Astrocyte (in vitro differentiated cells and primary cell): ENCODE measurements at places on chromosomes 11 and 22. TPM values are rescaled to one million over a fixed set of nuclear protein-coding genes. Genes with fewer than 3 reads are reported as not detected.
A peak's percentile ranks its signal among the peaks of the same experiment; 100 is the strongest.

GRCh38 chr11:78039919-78040671 lies 17.0 kb upstream of the KCTD14 start:
- peak; percentile 80 for DNase-seq

- no peak for DNase-seq
These were observed 15.0 kb downstream of the TSPO start for GRCh38 chr22:43166132-43166930.

DNA sequence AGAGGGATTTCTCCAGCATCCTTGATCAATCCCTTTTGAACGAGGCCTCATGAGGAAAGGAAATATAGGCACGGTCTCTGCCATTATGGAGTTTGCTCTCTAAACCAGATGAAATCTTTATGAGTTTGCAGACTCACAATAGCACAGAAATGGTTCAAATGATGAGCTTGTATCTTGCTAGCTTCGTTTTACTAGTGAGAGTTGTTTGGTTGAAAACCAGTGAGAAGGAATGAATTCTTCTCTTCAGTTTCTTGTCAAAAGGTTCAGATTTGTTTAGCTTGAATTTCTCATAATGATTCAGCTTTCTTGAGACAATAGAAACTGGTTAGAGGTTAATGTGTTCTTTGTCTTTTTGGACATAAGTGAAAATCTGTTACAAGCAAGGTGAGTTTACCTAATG lies 92.7 kb downstream of the ZBTB16 start:
- DNase-seq: no peak

- peak; percentile 99 for DNase-seq
These were observed 225.6 kb downstream of the BLID start for GRCh38 chr11:121890377-121890776.

- no peak for DNase-seq
These were observed 110.4 kb upstream of the ARHGAP42 start for GRCh38 chr11:100576718-100577021.

- DNase-seq: no peak
These were observed 389.5 kb upstream of the B3GAT1 start for GRCh38 chr11:134801570-134801969.

The C22orf31 gene
- total RNA-seq: not detected in 2 replicates

DNA sequence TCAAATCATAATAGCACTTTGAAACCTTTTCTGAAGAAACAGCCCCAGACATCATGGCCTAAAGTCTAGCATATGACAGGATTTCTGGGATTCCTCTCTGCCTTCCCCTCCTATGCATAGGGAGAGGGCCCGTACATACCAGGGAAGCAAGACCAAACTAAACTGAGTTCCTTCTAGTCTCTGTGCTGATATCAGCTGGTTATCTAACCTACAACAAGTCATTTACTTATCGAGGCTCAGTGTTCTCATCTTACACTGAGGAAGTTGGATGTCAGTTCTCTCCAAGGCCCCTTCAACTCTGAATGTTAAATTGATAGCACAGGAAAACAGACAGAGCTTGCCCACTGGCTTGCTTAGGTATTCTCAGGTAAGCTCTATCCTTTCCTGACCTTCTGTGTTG lies 17.0 kb upstream of the GRIK4 start:
- DNase-seq: no peak

- no peak for DNase-seq
These were observed 3.3 kb upstream of the DGCR8 start for GRCh38 chr22:20076627-20077172.

DNA sequence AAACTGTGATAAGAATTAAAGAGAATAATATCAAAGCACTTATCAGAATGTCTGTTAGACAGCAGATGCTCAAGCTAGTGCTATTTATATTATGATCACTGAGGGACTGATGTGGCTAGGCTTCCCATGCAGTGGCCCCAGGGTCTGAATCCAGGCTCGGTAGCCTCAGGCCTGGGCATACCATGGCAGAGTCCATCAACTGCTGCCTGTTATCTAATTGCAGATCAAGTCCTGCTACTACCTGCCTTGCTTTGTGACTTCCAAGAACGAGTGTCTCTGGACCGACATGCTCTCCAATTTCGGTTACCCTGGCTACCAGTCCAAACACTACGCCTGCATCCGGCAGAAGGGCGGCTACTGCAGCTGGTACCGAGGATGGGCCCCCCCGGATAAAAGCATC lies 57.5 kb downstream of the TIMP3 start:
- DNase-seq: no peak

- DNase-seq: no peak
These were observed 32.1 kb downstream of the GRIK4 start for GRCh38 chr11:120543521-120544215.

- peak; percentile 91 for DNase-seq
These were observed 8.0 kb downstream of the MRTFA start for GRCh38 chr22:40628354-40629042.

DNA sequence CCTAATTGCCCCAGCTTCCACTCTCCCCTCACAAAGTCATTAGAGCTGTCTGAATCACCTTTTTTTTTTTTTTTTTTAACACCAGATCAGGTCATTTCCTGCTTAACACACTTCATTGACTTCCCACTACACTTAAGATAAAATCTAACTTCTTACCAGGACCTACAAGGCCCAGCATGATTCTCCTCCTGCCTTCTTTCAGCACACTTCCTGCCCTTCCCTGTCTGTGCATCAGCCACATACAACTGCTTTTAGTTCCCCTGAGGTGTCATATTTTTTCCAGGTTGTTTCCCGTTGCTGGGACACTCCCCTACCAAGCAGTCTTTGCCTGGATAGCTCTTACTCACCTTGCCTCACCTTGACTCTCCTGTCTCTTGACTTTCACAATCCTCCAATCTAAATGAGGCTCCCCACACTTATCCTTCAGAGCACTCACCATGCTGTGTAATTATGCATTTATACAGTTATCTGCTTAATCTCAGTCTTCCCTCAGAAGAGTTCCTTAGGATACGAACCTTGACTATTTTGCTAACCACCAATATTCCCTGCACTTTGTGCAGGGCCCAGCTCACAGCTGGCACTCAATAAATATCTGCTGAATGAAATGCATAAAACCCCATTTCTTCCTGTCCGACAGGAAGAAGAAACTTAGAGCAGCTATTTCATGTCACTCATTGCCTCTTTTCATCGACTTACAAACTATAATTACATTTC lies 96.6 kb upstream of the AKIP1 start:
- DNase-seq: peak; percentile 85

DNA sequence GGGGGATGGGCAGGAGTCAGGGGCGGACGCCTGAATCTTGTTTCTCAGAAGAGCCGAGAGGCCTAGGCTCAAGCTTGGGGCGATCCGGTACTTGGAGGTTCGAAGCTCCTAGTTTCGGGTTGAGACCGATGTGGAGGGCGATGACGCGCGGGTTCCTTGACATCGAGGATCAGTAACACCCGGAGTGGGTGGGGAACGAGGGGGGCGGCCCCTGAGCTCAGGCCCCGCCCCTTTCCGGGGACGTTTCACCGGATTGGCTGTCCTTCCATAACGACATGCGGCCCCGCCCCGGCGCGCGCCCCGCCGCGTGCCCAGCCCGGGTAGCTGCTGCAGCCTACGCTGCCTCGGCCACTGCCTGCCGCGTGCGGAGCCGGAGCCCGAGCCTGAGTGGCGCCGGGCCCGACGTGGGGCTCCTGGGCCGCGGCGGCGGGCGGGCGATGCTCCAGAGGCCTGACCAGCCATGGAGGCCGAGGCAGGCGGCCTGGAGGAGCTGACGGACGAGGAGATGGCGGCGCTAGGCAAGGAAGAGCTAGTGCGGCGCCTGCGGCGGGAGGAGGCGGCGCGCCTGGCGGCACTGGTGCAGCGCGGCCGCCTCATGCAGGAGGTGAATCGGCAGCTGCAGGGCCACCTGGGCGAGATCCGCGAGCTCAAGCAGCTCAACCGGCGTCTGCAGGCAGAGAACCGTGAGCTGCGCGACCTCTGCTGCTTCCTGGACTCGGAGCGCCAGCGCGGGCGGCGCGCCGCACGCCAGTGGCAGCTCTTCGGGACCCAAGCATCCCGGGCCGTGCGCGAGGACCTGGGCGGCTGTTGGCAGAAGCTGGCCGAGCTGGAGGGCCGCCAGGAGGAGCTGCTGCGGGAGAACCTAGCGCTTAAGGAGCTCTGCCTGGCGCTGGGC lies at the start of gene CCDC85B:
Gene CCDC85B (plus strand): TSS at position 350 of the 895 bp plus-strand sequence. CDS start 111 bp downstream, at position 461.
- DNase-seq: peak; percentile 85

- DNase-seq: no peak
These were observed 68.9 kb downstream of the C11orf91 start for GRCh38 chr11:33631749-33632091.

- peak; percentile 48 for DNase-seq
These were observed 80.5 kb upstream of the WNT7B start for GRCh38 chr22:46057246-46058090.

- DNase-seq: no peak
These were observed 245.0 kb upstream of the TBCEL start for GRCh38 chr11:120778685-120779490.

DNA sequence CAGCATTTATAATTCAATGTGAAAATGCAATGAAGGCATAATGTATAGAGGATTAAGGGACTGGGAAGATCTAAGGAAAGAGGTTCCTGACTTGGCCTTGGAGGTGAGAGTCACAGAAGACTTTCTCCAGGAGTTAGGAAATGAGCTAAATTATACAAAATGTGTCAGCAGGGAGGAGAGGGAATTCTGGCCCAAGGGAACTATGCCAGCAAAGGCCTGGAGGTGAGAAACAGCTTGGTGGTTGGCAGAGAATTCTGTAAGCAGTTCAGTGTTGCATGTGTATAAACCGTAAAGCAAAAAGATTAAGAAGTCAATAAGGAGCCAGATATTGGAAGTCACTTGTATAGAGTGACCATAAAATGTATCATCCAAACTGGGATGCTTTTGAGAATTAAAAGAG lies 142.2 kb upstream of the SESN3 start:
- no peak for DNase-seq

DNA sequence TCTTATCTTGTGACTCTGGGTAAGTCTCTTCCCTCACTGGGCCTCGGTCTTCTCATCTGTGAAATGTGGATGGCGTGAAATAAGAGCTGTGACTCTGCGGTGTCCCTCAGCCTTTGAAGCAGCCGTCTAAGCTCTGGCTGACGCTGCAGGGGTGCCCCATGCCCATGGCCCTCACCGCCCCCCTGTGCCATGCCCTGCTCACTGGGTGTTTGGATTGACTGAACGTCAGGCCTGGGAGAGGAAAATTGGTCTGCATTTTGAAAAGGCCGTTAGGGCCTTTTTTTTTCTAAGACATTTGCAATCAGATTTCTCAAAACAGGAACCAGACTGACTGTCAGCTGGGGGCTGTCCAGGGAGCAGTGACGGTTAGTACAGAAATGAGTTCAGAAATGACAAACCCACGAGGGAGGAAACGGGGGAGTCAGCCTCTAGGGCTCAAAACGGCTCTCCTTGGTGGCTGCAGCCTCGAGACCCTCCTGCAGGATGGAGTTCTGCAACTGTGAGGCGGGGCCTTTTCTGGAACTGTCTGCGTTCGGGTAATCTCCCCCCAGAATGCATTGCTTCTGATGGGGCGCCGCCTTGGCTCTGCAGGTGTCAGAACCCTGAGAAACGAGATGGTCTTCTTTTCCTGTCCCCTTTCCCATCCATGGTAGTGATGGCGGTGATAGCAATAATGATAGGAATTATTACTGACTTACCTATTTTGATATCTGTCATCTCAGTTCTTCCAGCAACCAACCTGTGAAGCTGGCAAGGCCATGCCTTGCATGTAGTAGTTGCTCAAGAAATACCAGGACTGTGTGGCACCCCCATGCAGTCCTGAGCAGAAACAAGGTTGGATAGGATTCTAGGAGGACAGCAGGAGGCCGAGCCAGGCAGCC lies 2.0 kb downstream of the GRK2 start:
- DNase-seq: no peak

The ISX gene
- total RNA-seq: not detected in 2 replicates

- no peak for DNase-seq
These were observed 108.4 kb upstream of the ZC3H12C start for GRCh38 chr11:109984634-109985289.

- no peak for DNase-seq
These were observed 11.7 kb downstream of the SYNGR1 start for GRCh38 chr22:39361496-39361895.

- no peak for DNase-seq
These were observed 12.3 kb downstream of the KCTD14 start for GRCh38 chr11:78010755-78011154.

- DNase-seq: no peak
These were observed 6.0 kb upstream of the F2 start for GRCh38 chr11:46712874-46713576.

The OR51E2 gene
- 0.27 and 0.38 TPM in 2 replicates for total RNA-seq

DNA sequence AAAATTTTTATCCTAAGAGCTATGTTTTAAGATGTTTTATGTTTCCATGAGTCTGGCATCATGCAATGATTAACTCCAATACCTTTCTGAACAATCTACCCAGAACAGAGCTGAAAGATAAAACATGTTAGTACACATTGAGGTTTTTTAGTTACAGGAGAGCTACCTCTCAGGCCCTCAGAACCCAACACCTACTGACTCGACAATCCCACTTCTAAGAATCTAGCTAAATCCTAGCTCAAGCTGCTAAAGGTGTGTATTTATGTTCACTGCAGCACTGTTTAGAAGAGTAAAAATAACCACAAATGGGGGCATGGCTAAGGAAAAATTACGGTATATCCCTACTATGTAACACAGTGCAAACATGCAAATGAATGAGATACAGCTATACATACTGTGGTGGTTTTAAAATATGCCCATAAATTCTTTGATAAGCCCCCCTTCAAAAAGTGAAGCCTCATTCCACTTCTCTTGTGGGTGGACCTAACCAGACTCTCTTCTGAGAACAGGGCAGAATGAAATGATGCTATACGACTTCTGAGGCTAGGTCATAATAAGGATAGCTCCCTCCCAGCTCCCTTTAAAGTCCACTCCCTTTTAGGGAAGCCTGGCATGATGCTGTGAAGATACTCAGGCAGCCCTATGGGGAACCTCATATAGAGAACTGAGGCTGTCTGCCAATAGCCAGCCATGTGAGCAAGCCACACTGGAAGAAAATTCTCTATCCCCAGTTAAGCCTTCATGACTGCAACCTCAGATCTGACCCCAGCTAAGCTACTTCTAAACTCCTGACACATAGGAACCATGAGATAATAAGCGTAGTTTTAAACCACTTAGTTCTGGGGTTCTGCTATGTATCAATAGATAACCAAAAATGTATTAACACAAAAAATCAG lies 29.5 kb downstream of the TMEM123 start:
- no peak for DNase-seq

GRCh38 chr11:81840380-81840779 lies 893.3 kb downstream of the FAM181B start:
- DNase-seq: no peak

DNA sequence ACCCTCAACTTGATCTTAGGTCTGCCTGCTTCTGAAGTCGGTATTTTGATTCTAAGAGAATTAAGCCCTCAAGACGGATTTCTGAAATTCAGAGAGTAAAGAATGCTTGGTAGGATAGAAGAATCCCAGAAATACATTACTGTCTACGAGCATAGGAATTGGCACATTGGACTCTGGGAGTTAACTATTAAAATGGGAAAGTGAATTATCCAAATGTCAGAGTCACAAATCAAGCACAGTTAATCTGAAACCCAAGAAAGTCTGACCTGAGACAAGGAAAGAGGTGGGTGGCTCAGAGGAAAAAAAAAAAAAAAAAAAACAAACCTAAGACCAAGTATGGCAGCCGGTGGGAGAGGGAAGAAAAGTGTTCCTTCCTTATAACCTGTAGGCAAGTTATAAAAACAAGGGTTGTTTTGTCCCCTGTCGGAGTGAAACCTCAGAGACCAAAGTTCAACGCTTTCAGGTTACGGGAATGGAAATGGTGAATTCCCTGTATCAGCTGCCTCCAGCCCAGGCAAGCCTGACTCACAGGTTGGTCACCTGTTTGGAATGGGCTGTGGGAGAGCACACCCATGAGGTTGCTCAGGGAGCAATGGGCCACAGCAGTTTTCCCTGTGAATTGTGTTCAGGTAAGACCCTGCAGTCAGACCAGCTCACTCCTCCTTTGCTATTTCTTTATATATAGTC lies 139.0 kb downstream of the ETS1 start:
- DNase-seq: peak; percentile 89

GRCh38 chr11:35187996-35188395 lies 49.0 kb downstream of the CD44 start:
- DNase-seq: no peak

The SPA17 gene
- 5.0 and 6.2 TPM in 2 replicates for total RNA-seq
